Neural crest cell (in vitro differentiated cells): ENCODE measurements at places on chromosomes 7 and 10. TPM values are rescaled to one million over a fixed set of nuclear protein-coding genes. Genes with fewer than 3 reads are reported as not detected.

Gene PGAM2
- 1.8 and 2.4 TPM in 2 replicates for total RNA-seq

DNA sequence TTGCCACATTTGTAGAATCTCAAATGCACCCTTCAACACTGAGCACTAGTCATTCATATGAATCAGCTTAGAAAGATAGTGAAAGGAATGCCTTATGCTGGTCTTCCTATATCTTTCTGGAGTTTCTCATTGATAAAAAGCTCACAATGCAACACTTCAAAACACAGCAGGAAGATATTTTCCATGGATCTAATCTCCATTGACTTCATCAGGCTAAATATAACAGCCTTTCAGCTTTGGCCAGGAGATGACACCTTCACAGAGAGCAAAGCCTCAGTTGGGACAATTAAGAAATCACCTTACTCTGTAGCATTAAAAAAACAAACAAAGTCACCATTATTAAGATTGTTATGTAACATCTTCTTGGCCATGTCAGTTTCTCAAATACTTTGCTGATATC, 6.7 kb downstream of the NRP1 start:
- H3K36me3 ChIP-seq: no peaks in the 10 kb centered on the region
- no peak overlapping the region for H3K4me3 ChIP-seq
- peaks cover 34% of the 10 kb centered on the region for H3K4me1 ChIP-seq
- H3K27me3 ChIP-seq: no peaks in the 10 kb centered on the region

- no peak overlapping the region for H3K27ac ChIP-seq
- no peaks in the 10 kb centered on the region for H3K36me3 ChIP-seq
- H3K4me1 ChIP-seq: peaks cover 8% of the 10 kb centered on the region
- no peak for DNase-seq
- no peaks in the 10 kb centered on the region for H3K27me3 ChIP-seq
Measured at GRCh38 chr10:47113907-47114500, 186.0 kb upstream of the GDF10 start.

DNA sequence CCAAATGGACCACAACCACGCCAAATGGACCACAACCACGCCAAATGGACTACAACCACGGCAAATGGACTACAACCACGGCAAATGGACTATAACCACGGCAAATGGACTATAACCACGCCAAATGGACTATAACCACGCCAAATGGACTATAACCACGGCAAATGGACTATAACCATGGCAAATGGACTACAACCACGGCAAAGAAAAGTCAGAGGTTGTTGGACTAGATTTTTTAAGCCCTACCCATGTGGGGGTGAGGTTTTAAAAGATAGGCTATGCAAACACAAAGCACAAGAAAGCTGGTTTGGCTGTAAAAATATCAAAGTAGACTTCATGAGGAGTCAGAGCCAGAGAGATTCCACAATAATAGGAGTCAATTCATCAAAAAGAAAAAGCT, 55.8 kb downstream of the NCAPG2 start:
- H3K36me3 ChIP-seq: peaks cover 37% of the 10 kb centered on the region
- no peak for DNase-seq
- H3K27me3 ChIP-seq: no peaks in the 10 kb centered on the region
- no peak overlapping the region for H3K4me3 ChIP-seq

- H3K4me1 ChIP-seq: peaks cover 7% of the 10 kb centered on the region
- DNase-seq: no peak
- H3K27ac ChIP-seq: no peak overlapping the region
- H3K27me3 ChIP-seq: no peaks in the 10 kb centered on the region
Measured at GRCh38 chr7:35011085-35011484, 26.2 kb downstream of the DPY19L1 start.

Gene UBTD1
- total RNA-seq: 6.5 and 8.7 TPM in 2 replicates

Gene OR2A1
- 0.19 TPM in 1 of 2 replicates, not detected in the other for total RNA-seq

Gene AP3M1
- 69.5 and 73.1 TPM in 2 replicates for total RNA-seq

DNA sequence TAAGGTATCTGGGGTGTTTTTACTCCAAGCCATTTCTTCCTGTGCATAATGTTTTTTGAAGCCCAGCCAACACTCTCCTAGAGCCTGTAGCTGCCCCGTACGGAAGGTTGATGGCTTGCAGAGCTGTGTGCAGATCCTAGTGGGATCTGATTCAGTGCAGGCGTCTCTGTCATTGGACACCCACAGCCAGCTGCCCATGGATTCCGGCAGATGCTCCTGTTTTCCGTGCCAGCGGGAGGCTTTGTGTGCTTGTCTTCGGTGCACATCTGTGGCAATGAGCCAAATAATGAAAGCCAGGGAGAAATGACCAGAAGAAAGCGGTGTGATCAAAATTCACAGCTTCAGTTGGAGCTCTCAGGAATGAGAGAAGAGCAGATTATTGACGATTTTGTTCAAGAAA, 426.4 kb downstream of the TYW1 start:
- H3K4me3 ChIP-seq: no peak overlapping the region
- H3K36me3 ChIP-seq: no peaks in the 10 kb centered on the region
- H3K27me3 ChIP-seq: peaks cover 6% of the 10 kb centered on the region
- no peak for DNase-seq

DNA sequence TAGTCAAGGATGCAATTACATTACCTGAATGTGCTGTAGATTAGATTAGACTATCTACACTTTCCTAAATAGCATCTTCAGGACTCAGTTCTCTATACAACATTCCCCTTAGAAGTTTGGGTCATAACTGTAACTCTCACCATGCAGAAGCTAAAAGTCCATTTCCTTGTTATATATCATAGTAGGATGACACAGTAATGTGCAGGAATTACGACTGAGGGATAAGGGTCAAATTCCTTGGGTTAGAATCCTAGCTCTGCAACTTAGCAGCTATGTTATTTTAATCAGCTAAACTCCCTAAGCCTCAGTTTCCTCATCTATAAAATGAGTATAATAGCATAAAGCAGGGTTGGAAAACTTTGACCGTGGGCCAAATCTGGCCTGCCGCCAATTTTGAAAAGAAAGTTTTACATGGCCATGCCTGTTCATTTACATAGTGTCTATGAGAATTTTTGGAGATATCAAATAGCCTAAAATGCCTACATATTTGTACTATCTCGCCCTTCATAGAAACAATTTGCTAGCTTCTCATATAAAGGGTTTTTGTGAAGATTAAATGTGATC, 14.8 kb downstream of the NRCAM start:
- peaks cover 4% of the 10 kb centered on the region for H3K36me3 ChIP-seq
- no peak overlapping the region for H3K4me3 ChIP-seq
- H3K4me1 ChIP-seq: peaks cover 13% of the 10 kb centered on the region
- no peaks in the 10 kb centered on the region for H3K27me3 ChIP-seq
- H3K27ac ChIP-seq: no peak overlapping the region
